ENCODE measurements at places on chromosomes 11 and 22.
A peak's percentile ranks its signal among the peaks of the same experiment; 100 is the strongest.

GRCh38 chr11:106172386-106172991 lies 95.0 kb downstream of the AASDHPPT start:
- no peak for DNase-seq

DNA sequence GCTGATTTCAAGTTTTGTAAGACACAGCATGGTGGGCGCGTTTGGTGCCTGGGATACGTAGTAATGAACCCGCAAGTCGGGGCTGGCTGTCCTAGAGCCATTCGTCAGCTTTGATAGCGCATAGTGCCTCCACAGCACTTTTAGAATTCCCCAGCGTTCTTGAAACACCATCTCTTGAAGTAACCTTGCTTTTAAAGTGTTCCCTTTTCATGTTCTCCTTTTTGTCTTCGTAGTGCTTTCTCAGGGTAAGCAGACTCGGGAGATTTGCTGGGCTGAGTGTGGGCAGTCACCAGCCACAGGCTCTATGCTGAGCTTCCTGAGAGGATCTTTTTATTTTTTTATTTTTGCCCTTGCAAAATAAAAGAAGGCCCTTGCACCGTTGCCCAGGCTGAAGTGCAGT lies 39.6 kb upstream of the CTTN start:
- no peak for DNase-seq

GRCh38 chr11:87466223-87466622 lies 428.5 kb downstream of the TMEM135 start:
- no peak for DNase-seq

DNA sequence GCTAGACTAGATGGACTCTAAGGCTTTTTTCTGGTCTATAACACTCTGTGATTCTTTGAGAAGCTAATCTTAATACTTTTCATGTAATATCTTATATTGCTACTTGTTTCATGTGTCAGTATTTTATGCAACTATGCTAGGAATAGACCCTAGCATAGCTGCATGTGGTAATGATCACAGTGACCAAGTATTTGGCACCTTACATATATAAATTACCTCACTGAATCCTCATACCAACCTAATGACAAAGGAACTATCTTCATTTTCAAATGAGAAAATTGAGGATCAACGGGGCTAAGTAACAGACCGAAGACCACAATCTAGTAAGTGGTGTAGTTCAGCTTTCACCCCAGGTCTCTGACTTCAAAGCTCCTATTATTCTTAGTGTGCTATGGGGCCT lies 327.3 kb upstream of the PITPNB start:
- no peak for DNase-seq

DNA sequence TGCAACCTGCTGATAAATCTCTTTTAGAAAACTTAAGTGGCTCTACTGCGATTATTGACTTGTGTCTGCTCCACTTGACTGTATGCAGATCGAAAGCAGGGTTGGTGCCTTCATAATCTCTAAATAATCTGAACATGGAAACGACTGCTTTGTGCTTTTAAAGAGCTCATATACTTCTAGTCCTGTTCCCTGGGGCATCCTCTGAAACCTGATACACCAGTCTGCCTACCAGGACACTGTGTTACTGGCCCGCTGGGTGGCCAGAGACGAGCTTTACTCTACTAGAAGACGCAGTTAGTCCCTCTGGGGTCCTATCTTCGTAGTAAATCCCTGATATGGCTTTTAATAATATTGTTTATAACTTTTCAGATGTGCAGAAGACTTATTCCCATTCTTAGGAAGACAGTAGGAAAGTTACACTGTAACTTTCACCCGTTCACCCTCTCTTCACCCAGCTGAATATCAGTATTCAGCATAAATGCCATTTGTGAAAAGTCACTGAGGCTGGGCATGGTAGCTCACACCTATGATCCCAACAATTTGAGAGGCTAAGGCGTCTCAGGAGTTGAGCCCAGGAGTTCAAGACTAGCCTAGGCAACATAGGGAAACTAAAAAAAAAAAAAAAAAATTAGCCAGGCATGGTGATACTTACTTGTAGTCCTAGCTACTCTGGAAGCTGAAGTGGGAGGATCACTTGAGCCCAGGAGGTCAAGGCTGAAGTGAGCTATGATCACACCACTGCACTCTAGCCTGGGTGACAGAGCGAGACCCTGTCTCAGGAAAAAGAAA lies 9.0 kb upstream of the HTR3B start:
- DNase-seq = no peak

DNA sequence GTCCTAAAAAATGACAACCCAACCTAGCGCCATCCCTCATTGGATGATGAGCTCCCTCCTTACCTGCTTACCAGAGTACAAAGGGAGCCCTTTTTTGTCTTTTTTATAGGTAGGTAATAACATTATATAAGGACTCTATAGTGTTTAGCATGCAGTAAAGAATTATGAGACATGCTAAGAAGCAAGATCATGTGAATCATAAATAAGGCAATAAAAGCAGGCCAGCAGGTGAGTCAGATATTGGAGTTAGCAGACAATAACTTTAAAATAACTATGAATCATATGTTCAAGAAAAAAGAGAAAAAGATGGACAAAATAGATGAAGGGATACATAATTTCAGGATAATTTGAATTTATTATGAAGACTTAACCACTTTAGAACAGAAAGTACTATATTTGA lies 81.5 kb downstream of the GRK3 start:
- no peak for DNase-seq

GRCh38 chr22:32020117-32020516 lies 22.9 kb upstream of the SLC5A1 start:
- DNase-seq = peak; percentile 39

DNA sequence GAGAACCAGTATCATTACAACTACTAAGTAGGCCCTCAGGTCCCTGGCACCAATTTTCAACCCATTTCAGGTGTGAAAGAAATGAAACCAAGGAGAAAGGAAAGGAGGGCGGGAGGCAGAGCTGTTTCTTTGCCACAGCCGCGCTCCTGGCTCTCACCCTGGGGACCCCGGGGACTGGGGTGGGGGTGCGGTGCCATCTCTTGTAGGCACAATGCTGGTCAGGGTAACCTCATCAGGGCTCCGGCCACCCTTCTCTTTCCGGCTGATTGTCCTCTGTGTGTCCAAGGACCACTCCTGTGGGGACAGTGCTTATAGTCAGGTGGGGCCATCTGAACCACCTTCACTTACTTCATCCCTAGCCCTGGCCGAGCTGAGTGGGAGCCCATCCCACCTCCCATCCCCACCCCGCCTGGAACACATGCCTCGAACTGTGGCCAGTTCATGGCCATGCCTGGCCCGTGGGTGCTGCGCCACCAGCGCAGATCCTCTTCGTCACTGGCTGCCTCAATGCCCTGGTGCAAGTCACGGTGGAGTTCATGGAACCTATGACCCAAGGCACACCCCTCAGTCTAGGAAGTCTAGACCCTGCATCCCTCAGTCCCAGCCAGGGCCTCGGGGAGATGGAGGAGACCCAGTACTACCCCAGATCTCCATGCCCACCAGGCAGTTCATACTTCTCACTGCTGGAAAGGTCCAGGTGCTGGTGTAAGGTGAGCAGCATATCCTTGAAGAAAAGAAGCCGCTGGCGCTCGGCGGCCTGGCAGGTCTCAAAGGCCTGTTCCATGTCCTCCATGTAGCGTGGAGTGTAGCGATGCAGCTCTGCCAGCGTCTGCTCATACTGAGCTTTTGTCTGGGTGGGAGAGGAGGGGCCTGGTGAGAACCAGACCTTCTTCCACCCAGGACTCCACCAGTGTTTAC lies 2.3 kb upstream of the ARFGAP2 start:
- DNase-seq = no peak

DNA sequence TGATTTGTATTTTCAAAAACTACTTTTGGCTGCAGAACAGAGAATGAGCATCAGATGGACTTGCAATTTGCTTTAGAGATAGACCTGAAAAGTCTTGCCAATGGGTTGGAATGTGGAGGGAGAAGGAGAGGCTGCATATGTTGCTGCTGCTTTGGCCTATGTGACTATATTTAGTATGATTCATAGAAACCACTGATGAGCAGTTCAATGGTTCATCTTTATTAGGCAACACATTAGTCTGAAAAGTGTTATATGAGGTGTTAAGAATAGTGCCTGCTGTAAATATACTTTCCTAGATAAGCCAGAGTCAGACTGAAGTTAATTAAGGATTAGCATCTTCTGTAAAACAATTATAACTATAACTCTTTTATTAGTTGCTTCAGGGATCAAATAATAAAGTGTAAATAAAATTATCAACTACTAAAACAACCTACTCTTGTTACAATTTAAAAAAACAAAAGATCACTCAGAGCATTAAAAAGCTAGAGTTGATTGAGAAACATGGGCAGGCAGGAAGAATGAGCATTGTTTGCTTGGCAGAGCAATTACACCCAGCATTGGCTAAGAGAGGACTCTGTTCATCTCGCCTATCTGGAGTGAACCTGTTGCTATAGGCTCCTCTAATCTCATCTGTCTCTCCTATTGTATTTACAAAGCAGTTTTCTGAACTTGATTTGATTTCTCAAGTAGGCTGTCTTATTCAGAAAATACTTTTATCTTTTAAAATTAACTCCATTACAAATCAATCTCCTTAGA lies 36.3 kb downstream of the HORMAD2 start:
- no peak for DNase-seq

GRCh38 chr22:38313384-38313955 lies 3.8 kb downstream of the CSNK1E start:
- no peak for DNase-seq

GRCh38 chr11:76719686-76720085 lies 49.1 kb upstream of the LRRC32 start:
- no peak for DNase-seq

GRCh38 chr11:45941285-45941684 lies 18.8 kb downstream of the LARGE2 start:
- no peak for DNase-seq

DNA sequence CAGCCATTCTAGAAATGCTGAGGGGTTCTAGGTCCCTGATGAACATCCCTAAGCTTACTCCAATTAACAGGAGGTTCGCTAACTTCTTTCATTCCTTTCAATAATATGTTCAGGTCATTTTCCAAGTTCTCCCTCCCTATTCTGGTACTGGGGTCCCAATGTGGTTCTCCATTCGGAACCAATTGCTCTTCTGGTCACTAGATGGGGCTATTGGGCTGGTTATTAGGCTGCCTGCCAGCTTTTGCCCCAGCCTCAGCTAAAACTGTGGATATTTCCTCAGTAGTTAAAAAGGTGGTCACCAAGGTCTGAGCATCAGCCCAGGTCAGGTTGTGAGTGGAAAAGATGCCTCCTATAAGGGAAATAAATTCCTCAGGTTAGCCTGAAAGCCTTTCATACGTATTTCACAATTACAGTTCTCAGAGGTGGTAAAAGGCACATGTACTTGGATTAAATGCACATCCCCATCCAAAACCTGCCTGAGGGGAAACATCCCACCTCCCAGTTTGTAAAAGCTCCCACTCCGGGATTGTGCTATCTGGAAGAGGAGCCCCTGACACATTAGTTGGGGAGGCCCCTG lies 161.1 kb upstream of the CCDC179 start:
- DNase-seq = no peak

GRCh38 chr11:109388982-109389381 lies 33.0 kb upstream of the C11orf87 start:
- no peak for DNase-seq

- DNase-seq = peak; percentile 63
Measured at GRCh38 chr22:32164075-32164860, 5.2 kb upstream of the C22orf42 start.

- no peak for DNase-seq
Measured at GRCh38 chr11:1180171-1180570, 22.4 kb downstream of the MUC5AC start.

GRCh38 chr22:49193901-49194465 lies 633.7 kb downstream of the BRD1 start:
- DNase-seq = no peak

DNA sequence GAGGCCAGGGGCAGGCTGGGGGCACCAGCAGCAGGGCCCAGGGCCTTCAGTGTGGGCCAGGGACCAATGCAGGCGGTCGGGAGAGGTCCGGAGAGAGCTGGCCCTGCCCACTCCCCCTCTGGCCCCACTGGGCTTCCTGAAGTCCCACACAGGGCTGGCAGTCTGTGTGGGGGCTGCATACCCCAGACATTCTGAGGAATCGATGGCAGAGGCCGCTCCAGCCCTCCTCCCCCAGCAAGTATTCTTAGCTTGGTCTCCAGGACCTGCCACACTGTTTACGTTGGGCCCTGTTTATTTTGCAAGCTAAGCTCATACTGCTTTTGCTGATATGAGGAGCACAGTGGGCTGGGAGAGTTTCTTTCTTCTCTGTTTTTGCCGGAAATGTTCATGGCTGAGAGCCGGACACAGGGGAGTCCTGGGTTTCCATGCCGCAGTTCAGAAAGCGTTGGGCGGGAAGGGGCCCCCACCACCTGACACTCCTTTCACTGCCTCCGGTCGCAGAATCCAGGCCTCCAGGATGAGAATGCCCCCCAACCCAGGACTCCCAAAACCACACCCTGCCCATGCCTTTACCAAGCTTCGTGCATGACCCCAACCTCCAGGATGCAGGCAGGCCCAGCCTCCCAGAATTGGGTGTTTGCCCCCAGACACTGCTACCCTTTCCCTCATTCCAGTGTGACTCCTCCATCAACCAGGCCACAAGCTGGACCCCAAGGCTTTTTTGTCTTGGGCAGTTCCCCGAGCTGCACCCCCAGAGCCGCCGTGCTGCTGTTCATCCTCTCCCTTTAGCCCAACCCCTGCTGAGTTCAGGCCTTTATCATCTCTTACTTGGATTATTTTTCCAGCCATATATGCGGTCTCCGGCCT lies 81.8 kb upstream of the KCNQ1OT1 start:
- DNase-seq = no peak

DNA sequence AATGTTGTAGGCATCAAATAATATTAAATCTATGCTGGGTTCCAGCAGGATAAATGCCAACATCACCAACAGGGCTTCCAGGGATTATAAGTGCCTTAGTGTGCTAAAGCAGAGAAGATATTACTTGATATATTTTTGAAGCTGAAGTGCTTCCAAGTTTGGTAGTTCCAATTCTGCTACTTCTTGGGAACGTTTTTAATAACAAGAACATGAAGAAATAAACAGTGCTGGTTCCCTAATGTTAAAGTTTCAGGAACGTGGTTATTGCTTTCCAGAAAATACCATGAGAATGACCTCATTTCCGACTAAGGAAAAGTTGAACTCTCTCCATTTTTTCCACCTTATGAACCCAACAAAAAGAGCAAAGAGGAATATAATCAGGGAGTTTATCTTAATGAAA lies 4.6 kb upstream of the RNF185 start:
- no peak for DNase-seq

GRCh38 chr11:121427400-121427744 lies 24.7 kb upstream of the SORL1 start:
- no peak for DNase-seq
